Lower leg skin (tissue), 4 donors: ENCODE measurements at places on chromosomes 12 and 14. TPM values are rescaled to one million over a fixed set of nuclear protein-coding genes. Genes with fewer than 3 reads are reported as not detected.

DNA sequence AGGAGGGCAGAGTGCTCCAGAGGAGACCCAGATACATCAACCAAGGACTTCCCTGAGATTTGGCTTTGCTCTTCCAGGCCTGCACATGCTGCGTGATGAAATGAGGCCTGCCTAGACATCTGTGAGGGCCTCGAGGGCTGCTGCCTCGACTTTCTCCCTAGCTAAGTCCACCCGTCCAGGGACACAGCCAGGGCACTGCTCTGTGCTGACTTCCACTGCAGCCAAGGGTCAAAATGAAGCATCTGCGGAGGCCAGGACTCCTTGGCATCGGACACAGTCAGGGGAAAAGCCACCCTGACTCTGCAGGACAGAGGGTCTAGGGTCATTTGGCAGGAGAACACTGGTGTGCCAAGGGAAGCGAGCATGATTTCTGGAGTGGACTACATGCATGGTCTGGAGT lies 10.7 kb downstream of the SLC25A47 start:
- no peak for DNase-seq

DNA sequence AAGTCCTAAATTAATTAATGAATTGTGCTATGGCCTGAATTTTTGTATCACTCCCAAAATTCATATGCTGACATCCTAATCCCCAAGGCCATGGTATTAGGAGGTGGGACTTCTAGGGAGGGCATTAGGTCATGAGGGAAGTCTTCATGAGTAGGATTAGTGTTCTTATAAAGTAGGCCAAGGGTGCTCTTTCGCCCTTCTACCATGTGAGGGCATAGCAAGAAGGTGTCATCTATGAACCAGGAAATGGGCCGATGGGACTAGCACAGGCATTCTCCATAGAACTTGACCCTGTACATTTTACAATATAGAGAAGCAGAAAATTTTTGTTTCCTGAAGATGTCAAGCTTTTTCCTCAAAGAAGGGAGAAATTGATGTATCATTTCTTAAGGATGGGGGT lies 12.5 kb downstream of the SYT10 start:
- DNase-seq: no peak

DNA sequence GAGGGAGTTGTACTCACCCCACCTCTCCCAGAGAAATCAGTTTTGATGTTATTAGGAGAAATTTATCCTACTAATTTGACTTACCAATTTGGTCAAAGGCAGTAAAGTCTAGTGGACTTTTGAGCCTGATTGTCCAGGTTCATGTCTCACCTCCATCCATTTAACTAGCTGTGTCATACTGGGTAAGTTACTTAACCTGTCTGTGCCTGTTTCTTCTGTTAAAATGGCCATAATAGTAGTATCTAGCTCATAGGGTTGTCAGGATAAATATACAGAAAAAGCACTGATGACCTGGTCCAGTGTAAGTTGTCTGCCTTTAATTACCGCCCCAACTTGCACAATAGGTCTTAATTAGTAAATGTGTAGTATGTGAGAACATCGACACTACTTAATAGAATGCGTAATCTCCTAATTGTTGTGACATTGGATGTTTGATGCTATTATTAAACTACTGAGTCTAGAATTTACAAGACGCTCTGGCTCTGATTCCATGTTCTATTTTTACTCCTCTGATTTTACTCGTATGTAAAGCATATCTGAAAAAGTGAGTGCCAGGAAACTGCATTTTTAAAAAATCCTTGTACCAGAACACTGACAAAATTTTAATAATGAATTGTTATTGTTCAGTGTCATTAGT lies 1.5 kb downstream of the RAB21 start:
- DNase-seq: no peak

The SLC10A1 gene
- total RNA-seq: not detected

The PARPBP gene
- 2.0 TPM for total RNA-seq

The IFNG-AS1 gene
- total RNA-seq: 0.37 TPM
